ENCODE measurements at places on chromosomes 5 and 9.

- peak; percentile 66 for DNase-seq
Observed at GRCh38 chr5:172106511-172107356, 81.3 kb downstream of the STK10 start.

GRCh38 chr5:149195337-149195887 lies 54.1 kb downstream of the ABLIM3 start:
- DNase-seq: no peak

DNA sequence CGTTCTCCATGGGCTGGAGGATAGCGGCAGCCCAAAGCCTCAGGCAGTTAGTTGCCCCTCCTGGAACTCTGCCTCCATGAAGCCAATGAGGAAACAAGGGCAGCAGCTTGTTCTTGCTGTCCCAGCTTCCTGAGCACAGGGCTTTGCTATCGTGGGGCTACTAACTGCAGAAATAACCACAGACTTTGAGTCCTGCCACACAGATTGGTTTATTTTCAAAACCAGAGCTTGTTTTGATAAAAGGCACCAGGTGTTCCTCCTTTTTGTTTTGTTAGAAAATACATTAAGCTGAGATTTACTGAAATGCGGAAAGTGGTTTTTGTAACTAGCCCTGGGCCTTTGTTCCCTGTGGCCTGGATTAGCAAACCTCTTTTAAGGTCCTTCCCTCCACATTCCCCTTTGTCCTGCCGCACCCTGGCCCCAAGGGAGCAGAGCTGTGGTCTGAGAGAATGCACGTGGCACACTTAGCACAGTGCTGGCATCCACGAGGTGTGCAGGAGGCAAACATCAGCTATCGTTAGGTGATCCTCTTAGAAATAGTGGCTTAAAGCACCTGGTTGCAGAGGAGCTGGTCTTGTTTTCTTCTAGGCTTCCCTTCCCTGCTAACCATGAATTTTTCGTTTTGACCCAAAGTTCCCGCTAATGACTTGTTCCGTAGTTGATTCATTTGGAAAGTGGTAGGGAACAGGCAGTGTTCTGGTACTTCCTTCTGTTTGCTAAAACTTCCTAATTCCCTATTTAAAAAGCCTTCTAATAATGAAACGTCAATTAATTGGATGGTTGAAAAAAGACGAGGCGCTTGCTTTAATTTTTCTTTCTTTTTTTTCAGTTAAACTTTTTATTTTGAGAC lies 21.5 kb downstream of the MVB12B start:
- no peak for DNase-seq

GRCh38 chr5:133854554-133854953 lies 113.9 kb downstream of the C5orf15 start:
- no peak for DNase-seq

DNA sequence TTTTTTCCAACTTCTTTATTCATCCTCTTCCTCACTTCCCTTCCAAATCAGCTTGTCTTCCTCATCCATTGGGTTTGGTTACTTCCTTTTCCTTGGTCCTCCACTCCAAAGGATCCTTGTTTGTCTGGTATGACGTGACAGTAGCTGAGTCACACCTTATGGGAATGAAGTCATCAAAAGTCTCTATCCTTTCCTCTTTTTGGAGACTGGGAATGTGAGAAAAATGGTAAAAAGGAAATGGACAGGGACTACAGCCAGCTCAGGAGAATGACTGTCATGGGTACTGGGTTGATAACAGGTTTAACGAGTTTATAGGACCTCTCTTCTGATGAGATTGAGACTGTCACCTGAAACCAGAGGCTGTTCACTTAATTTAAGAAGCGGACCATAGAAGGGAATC lies 76.2 kb upstream of the MYO10 start:
- no peak for DNase-seq

- peak; percentile 87 for DNase-seq
Observed at GRCh38 chr5:139439013-139439903, at the start of gene DNAJC18. Gene DNAJC18, minus strand, starts transcription at chr5:139439525. Its CDS starts 80 bp downstream, at chr5:139439445.

GRCh38 chr5:79091064-79091463 lies 20.5 kb upstream of the BHMT start:
- DNase-seq: no peak

GRCh38 chr9:132984202-132985070 lies 5.9 kb downstream of the GFI1B start:
- DNase-seq: no peak

DNA sequence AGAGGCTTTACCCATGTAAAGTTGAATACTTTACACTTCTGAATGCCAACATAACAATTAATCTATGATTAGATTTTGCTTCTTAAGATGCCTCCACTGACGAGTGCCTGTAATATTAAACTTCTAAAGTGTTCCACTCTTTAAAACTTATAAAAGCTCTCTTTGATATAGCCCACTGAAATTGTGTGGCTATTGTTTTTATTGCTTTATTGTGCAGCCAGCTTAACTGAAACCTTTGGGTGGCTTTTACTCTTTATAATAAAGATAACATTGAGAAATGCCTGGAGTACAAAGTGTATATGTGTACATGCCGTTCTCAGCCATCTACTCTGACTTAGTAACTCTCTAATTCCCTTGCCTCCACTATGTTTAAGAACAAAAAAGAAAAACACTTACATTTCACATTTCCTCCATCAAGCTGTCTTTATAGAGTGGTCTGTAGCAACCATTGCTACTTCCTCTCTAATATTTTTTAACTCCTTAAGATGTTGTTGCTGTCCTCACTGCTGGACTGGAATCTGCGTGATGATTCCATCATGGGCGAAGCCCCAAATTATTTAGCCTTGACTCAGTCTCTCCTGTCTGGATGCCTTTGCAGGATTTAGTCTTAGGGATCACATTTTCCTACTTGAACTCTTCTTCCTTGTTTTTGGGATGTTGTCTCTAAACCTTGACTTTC lies 9.1 kb downstream of the PIK3R1 start:
- no peak for DNase-seq
